ENCODE measurements at places on chromosomes 3 and 15. TPM values are rescaled to one million over a fixed set of nuclear protein-coding genes. Genes with fewer than 3 reads are reported as not detected.

The ECE2 gene
- total RNA-seq, result 22.6 TPM

The SUSD5 gene
- total RNA-seq, result 11.1 TPM

The TMEM158 gene
- 10.0 TPM for total RNA-seq

The STXBP5L gene
- total RNA-seq, result 163 TPM

The PP2D1 gene
- not detected for total RNA-seq

The SERPINI1 gene
- total RNA-seq, result 293 TPM

The TIPARP gene
- 19.9 TPM for total RNA-seq

The LDHAL6B gene
- not detected for total RNA-seq

The ACKR4 gene
- total RNA-seq, result not detected

The EPHA3 gene
- 10.4 TPM for total RNA-seq

The CD200 gene
- 99.6 TPM for total RNA-seq

The CYP1A2 gene
- total RNA-seq, result not detected

The PIERCE2 gene
- total RNA-seq, result 1.7 TPM

The ATXN7 gene
- 44.0 TPM for total RNA-seq

The PATL2 gene
- total RNA-seq, result 0.50 TPM

The GHSR gene
- total RNA-seq, result not detected

The MASP1 gene
- total RNA-seq, result 8.5 TPM

The STRIT1 gene
- total RNA-seq, result not detected

The TIMP4 gene
- 2.9 TPM for total RNA-seq

The UCN2 gene
- total RNA-seq, result not detected

The GOLGA8T gene
- total RNA-seq, result 1.3 TPM

Measured in dorsolateral prefrontal cortex (tissue), 122 donors.